ENCODE measurements at places on chromosomes 11 and 22.

- DNase-seq: no peak
Measured at GRCh38 chr11:23370580-23371275, 510.5 kb upstream of the CCDC179 start.

DNA sequence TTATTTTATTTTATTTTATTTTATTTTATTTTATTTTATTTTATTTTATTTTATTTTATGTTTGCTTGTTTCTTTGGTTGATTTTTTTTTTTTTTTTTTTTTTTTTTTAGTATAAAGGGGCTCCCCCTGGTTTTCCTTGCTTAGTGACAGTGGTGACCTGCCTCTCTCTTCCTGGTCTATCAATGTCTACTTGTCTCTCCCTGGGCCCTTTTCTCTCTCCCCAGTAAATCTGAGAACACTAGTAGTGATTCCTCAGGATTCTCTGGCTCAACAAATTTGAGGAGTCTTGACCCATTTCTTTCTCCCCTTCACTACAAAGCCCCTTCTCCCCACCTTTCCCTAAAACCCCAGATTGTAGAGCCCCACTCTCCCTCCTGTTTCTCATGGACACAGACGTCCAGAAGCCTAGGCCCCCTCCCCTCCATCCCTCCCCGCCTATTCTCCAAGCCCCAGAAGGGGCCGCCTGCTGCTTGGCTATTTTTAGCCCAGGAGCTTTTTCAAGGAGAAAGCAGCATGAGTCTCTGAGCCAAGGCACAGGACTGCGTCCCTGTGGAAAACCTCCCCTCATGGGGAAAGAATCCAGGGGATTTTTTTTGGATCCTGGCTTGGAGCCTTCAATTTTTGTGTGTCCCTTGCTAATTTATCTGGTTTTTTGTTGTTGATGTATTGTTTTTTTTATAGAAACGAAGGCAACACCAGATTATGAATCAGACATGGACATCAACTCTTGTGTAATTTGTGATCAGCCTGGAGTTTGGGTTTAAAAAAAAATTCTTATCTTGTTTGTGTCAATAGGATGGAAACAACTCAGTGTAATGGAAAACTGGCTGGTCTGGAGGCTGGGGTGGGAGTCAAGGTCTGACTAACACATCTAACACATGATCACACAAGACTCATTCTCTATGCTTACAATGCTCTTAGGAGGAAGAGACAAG, 17.5 kb upstream of the ACCSL start:
- DNase-seq: no peak

GRCh38 chr11:18294862-18295261, 27.1 kb downstream of the HPS5 start:
- DNase-seq: no peak

- DNase-seq: no peak
Measured at GRCh38 chr22:27540656-27541396, 260.7 kb downstream of the MN1 start.

GRCh38 chr11:44747316-44747715, 20.6 kb downstream of the TSPAN18 start:
- no peak for DNase-seq

DNA sequence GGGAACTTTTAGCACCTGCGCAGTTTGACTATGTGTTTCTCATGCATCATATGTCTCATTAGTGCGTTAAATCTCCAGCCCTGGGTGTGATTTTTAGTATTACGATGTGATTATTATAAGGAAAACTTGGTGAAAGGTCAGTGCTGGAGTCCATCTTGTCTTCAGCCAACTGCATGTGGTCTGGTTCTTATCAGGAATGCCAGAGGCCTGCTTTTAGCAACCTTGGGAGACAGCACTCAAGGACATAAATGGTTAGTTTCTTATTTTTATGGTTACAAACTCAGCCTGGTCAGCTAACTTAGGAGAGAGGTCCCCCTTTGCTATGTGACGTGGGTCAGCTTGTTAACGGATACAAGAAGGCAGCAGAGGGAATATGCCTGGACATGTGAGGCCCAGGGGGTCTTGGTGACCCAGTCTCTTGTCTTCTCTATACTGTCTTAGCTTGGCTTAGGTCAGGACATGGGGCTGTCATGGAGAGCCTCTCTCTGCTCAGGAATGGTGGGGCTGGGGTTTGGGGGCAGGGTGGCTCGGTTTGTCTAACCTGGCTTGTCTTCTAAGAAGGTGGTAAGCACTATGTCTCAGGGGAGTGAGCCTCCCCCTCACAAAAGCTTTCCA, 21.5 kb downstream of the KCTD21 start:
- DNase-seq: no peak

DNA sequence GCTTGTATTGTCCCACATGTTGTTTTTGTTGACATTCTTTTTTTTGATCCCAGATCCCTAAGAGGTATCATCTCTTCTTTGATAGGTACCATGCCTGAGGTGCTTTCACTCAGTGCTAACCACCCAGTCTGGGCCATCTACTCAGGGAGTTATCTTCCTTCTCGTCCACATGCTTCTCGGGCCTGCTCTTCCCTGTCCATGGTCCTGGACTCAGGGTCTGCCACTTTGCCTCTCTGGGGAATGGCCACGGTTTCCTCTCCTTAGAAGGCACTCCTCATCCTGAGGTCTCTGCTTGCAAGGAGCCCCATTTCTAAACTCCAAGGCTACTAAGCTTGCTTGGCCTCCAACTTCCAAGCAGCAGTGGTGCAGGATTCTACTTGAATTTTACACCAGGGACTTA, 227.0 kb upstream of the NCAM1 start:
- no peak for DNase-seq

GRCh38 chr11:131201674-131202073, 168.7 kb upstream of the NTM start:
- DNase-seq: no peak

- DNase-seq: peak; percentile 3
Measured at GRCh38 chr11:69076129-69076791, 27.5 kb downstream of the TPCN2 start.
